Fibroblast of villous mesenchyme (primary cell): ENCODE measurements at places on chromosomes 6 and 20.

DNA sequence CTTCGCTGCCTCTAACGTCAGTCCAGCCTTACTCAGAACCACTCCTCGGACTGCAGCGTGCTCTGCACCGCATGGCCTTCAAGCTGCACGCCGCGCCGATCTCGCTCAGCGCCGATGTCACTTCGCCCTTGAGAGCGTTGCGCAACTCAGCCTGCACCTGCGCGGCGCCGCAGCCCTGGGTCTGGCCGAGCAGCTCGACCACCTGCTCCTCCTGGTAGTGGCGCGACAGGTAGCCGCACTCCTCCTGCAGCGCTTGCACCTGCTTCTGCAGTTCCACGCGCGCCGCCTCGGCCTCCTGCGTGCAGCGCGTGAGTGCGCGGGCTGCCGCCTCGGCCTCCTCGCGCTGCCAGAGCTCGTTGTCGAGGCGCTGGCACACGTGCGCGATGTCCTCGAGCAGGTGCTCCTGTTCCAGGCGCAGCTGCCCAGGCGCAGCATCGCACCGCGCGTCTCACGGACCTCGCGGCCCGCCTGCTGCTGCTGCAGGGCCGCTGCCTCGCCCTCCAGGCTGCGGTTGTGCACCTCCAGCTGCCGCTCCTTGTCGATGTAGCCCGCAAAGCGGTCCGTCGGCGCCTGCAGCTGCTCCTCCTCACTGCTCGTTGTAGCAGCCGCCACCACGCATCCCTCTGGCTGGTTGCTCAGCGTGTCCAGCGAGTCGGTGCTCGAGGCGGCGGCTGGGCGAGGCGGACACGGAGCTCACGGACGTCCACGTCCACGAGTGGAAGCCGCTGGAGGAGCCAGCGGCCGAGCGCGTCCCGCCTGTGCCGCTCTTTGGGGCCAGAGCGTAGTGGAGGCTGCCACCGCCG, 380.6 kb upstream of the CHD6 start:
- no peak for DNase-seq

DNA sequence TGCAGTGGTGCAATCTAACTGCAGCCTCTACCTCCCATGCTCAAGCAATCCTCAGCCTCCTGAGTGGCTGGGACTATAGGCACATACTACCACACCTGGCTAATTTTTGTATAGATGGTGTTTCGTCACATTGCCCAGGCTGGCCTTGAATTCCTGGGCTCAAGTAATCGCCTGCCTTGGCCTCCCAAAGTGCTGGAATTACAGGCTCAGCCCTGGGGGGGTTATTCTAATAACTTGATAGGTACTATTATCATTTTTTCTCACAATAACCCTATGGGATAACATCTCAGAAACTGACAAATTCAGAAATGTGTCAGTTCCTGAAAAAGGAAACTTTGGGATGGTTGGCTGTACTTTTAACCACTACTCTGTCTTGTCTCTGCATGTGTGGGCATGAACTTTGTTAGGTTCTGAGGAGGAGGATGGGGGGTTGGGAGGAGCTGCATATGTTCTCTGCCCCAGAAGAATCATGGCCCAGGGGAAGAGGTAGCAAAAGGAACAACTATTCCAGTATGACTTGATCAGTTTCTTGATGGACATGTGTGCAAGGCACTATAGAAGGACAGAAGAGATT, 169.9 kb downstream of the CARMIL1 start:
- DNase-seq, result no peak

GRCh38 chr20:22797103-22797502, 212.7 kb upstream of the FOXA2 start:
- DNase-seq, result no peak

GRCh38 chr20:54058420-54059139, 11.8 kb downstream of the BCAS1 start:
- DNase-seq, result no peak

- no peak for DNase-seq
Measured at GRCh38 chr20:61053487-61053886, 198.6 kb upstream of the CDH4 start.

DNA sequence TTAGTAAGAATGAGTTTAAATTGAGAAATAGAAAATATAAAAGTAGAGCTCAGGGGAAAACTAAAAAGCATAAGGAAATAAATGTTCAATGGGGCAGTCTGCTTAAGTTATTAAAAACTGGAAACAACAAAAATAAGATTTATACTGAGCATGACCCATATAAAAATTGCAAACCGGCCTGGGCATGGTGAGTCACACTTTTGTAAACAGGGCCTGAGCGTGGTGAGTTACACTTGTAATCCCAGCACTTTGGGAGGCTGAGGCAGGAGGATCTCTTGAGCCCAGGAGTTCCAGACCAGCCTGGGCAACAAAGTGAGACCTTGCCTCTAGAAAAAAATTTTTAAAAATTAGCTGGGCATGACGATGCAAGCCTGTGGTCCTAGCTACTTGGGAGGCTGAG, 74.6 kb downstream of the TMEM244 start:
- DNase-seq, result peak; percentile 21

- no peak for DNase-seq
Measured at GRCh38 chr20:15570156-15570555, 1003.1 kb downstream of the KIF16B start.

- no peak for DNase-seq
Measured at GRCh38 chr6:82113231-82113630, 134.3 kb downstream of the IBTK start.

DNA sequence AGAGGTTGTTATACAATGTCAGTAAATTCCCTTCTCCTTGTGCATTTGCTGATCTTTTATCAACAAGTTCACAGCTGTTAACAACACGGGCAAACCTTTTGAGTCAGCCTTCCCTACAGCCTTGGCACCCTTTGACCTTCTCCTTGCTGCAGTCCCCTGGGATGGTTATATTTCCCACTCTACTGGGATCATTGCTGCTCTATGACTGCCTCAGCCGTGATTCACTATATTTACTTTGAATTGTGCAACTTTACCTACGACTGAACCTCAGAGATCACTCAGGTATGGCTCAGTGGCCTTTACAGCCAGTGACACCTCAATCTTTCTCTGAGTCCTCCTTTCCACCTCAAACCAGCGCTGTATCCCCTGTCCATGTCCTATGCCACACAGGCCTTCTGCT, 1293.3 kb downstream of the EPHA7 start:
- DNase-seq, result no peak

- no peak for DNase-seq
Measured at GRCh38 chr20:32702706-32703425, 29.1 kb upstream of the C20orf203 start.
